Chondrocyte (in vitro differentiated cells): ENCODE measurements at places on chromosomes 3 and 15.

- DNase-seq: no peak
Observed at GRCh38 chr15:42891569-42891968, 29.0 kb downstream of the TTBK2 start.

DNA sequence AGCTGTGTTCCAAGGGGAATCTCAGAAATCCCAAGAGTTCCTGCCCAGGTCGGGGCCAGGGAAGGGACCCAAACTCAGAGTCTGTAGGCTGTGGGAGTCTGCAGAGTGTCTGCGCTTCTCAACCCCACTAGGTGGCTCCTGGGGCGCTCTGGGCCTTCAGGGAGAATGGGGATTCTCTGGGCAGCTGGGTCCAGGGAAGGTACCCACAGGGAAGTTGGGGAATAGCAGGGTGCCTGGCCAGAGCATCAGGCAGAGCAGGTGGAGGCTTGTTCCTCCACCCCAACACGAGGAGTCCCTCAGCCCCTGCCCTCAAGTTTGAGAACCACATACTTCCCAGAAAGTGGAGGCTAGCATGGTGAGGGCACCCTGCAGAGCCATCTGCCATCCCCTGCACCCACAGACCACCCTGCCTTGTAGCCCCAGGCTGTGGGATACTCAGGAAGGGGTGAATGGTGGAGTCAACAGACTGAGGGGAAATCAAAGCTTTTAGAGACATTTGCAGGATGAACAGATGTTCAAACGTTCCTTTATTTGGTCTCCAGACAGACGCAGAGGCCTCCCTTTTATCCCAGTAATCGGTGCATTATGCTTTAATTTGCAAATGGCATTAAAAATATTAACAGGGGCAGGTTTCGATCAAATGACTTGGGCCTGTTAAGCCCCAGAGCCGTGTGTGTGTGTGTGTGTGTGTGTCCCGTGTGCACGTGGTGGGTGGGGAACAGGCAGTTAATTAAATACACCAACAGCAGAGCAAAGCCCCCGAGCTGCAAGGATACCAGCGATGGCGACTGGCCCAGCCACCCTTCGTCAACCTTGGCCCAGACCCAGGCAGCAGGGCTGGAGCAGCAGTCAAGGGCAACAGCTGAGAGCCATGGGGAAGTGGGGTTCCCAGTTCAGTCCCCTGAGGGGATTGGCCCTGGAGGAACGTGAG is 57.7 kb downstream of the DNAJB8 start:
- DNase-seq: no peak

DNA sequence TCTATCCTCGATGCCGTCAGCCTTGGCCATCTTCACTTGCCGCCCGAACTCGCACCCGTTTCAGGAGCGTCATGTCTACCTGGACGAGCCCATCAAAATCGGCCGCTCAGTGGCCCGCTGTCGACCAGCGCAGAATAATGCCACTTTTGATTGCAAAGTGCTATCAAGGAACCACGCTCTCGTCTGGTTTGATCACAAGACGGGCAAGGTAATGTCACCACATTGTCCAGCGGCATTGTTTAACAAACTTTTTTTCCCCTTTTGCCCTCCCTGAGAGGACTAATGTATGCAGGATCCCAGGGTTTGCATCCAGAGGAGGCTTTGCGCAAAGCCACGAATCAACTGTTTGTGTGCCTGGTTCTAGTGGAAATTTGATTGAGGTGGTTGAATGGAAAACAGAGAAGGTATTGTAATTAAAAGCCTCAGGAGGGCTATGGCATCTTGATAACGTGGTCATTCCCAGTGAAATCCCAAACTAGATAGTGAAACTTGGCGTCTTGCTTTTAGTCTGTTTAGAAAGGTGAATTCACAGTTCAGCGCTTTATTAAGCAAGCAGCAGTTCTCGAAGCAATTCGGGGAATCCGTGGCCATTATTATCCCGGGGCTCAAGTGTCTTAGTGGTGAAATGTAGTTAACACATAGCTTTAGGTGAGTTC is 1.7 kb downstream of the SLMAP start:
- no peak for DNase-seq

DNA sequence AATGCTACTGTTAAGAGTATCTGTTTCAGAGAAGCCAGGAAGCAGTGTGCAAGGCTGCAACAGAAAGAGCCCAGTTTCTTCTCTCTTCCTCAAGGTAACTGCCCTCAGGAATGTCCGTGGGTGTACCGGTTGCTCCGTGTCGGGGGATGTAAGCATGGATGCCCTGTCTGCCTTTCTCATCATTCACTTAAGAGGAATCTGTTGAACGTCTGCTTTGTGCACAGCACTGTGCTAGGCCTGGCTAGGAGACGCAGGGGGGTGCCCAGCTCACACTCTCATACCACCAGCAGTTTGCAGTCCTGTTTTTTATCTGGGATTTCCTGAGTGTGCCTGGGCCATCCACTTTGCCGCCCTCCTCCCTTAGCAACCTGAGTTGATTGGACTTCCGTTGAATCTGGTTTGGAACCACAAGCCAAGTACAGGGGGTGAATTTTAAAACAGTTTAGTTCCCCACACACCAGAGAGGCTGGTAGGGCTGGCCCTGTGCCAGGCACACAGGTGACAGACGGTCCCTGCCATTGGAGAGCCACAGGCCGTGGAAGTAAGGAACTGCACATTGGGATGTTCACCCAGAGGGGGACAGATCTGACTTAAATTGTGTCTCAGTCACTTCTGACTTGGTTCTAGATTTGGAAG is 11.2 kb downstream of the BOC start:
- DNase-seq: no peak
